ENCODE measurements at places on chromosomes 3 and 15. TPM values are rescaled to one million over a fixed set of nuclear protein-coding genes. Genes with fewer than 3 reads are reported as not detected.

- DNase-seq, result no peak
Measured at GRCh38 chr3:160010578-160010977, 21.9 kb downstream of the IL12A start.

DNA sequence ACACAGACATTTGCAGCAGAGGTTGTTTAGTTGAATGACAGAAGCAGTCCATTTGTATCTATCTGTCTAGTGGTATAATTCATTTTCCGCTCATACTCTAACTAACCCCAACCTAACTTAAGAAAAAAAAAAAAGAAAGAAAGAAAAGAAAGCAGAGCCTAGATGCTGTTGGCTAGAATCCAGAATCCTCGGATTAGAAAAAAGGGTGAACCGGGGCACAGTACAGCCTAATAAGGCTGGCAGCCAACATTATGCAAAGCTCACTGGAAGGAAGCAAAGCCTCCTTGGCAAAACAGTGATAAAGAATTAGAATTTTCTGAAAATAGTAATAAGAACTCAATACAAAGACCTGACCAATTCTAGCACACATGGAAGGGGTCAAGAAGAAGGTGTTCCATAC, 640.8 kb downstream of the TUSC7 start:
- no peak for DNase-seq

GRCh38 chr3:37741644-37742043, 120.0 kb upstream of the CTDSPL start:
- peak; percentile 79 for DNase-seq

DNA sequence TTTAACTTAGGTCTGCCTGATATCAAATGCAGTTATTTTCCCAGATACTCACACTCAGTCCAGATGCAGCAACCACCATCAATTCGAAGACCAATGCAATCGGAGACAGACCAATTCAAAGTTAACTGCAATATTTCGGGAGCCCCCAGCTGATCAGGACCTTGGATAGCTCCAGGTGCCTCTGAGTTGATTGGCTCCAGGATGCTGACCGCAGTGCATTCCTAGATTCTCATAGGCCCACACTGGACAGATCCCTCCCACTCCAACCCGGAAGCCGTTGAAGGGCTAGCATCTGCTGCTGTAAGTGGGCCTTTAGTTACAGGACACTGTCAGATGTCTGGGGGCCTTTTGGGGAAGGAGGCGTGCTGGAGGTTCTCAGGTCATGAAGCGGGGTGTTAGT, 89.5 kb upstream of the ATP2B2 start:
- peak; percentile 41 for DNase-seq

Gene CPEB1
- 0.12 TPM for polyA plus RNA-seq

Gene TTLL13
- polyA plus RNA-seq, result 0.07 TPM

Gene TM4SF18
- polyA plus RNA-seq, result 7.0 TPM

Gene GPR87
- polyA plus RNA-seq, result not detected

Gene ZDHHC23
- polyA plus RNA-seq, result 3.9 TPM

Gene LYZL4
- polyA plus RNA-seq, result not detected
